ENCODE measurements at places on chromosomes 6 and 20.

DNA sequence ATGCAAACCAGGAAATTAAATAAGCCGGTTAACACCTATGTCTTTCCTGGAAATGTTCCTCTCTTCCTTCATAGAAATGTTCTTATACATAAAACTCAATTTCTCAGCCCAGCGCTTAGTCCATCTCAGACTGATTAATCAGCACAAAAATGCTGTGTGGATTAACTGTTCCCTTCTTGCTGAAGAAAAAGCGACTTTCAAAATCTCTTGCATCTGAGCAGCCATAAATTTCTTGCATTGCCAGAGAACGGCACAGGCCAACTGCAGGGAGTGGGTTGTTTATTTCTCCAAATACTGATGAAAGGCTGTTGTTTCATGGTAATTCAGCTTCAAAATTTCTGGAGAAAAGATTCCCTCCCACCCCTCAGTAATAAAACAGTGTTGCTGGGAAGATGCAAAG lies 517.6 kb downstream of the BTBD3 start:
- DNase-seq, result no peak

DNA sequence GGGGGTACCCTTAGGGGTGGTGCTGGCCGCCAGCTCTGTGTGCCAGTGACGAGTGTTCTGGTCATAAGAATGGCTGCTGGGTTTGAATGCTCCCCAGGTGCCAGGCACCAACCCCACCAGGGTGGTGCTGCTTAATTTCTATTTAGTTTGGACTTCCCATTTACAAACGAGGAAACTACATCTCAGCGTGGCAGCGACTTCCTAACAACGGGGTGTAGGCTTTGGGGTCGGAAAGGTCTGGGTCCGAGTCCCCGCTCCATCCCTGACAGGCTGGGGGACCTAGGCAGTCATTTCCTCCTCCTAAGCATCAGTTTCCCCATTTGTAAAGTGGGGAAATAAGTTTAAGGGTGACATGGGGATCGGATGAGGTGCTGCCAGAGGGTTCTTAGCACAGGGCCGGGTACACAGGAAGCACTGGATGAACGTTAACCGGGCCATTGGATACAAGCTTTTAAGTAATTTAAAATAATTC lies 30.3 kb downstream of the CEBPB start:
- DNase-seq, result no peak

DNA sequence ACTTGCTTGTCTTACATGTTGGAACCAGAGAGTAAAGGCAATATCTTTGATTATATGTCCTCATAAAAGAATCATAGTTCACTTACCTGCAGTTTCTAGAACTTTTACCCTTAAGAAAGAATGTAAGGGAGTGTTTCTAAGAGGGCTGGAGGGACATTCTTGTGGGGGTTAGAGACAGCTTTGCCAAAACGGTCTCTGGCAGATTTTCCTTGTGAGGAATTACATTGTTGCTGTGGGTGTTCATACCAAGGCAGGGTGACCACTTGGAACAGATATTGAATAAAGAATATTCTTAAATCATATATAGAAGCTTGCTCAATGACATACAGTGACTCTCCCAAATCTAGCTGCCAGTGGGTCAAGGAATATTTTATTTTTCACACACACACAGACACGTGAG lies 517.6 kb upstream of the SOX4 start:
- no peak for DNase-seq

DNA sequence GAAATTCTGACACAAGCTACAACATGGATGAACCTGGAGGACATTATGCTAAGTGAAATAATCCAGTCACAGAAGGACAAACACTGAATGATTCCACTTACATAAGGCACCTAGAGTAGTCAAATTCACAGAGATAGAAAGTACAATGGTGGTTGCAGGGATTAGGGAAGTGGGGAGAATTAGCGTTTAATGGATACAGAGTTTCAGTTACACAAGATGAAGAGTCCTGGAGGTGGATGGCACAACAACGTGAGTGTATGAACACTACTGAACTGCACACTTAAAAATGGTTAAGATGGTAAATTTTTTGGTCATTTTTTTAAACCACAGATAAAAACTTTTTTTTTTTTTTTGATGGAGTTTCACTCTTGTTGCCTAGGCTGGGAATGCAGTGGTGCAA lies 24.7 kb downstream of the MOCS3 start:
- no peak for DNase-seq

- DNase-seq, result peak; percentile 6
Observed at GRCh38 chr20:50731930-50732690, 730 bp downstream of the PARD6B start.

DNA sequence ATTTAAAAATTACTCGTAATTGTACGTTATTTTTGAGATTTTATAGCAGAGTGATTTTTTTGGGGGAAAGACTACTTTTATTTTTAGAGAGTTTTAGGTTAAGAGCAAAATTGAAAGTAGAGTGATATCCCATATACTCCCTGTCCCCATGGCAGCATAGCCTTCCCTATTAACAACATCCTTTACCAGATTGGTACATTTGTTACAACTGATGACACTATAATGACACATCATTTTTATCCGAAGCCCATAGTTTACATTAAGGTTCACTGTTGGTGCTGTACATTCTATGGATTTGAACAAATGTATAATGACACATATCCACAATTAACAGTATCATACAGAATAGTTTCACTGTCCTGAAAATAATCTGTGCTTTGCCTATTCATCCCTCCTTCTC lies 1126.4 kb upstream of the CITED2 start:
- DNase-seq, result no peak

- no peak for DNase-seq
Observed at GRCh38 chr20:17808782-17809181, 109.0 kb downstream of the BANF2 start.

GRCh38 chr20:40743141-40743775 lies 54.2 kb upstream of the MAFB start:
- DNase-seq, result no peak

DNA sequence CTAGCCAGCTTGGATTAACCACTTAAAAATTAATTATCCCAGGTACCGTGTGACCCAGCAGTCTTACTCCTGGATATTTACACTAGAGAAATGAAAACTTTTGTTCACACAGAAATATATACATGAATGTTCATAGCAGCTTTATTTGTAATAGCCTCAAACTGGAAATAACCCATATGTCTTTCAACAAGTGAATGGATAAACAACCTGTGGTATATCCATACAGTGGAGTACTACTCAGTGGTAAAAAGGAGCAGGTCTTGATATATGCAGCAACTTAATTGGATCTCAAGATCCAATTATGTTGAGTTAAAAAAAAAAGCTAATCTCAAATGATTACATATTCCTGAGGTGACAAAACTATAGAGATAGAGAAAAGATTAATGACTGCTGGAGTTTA lies 381.4 kb downstream of the CDKAL1 start:
- no peak for DNase-seq

- no peak for DNase-seq
Observed at GRCh38 chr6:106628658-106629102, 618 bp downstream of the RTN4IP1 start.

- DNase-seq, result no peak
Observed at GRCh38 chr6:159249128-159249527, 79.9 kb downstream of the FNDC1 start.

DNA sequence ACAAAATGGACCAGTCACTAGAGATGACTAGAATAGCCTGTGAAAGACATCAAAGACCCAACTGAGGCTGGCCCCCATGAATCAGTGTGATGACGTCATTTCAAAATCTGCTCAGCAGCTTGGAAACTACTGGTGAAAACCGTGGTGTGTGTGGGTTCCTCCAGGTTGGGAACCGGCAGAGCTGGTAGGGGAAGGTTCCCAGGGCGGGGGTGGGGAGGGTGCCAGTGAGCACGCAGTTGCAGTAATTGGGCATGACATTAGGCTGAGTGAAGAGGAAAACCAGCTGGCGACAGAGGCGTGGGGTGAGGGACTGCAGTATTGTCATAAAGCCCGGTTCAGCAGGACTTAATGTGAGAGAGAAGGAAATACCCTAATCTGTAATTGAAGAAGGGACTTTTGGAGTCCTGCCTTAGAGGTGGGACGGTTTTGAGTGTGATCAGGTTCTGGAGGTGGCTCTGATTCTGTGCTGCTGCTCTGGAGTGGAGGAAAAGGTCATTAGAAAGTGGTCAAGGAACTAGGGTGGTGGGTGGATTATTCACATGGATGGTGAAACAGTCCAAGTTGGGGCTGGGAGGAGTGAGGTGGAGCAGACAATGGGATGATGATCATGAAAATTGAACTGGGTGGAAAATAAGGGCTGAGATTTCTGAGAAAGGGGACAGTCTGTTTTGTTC lies 52.0 kb upstream of the MTHFD1L start:
- peak; percentile 47 for DNase-seq

DNA sequence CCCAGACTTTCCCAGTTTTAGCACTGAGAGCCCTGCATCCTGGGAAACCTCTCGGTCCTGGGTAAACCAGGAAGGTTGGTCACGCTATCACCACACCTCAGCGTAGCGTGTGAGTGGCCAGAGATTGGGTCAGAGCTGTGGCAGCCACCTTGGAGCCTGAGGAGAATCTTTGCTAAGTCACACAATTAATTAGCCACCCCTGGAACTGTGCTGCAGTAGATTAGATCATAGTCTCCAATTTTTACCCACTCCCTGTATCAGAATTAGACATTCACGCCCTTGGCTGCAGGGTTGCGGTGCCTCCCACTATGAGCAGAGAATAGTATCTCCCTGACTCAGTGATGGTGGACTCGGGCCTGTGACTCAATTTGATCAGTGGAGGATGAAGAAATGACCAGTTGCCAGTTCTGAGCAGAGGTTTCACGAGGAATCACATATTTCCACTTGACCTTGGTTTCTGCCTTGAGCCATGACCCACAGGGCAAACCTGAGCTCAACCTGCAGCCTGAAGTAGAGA lies 6.0 kb upstream of the PTGIS start:
- DNase-seq, result no peak

DNA sequence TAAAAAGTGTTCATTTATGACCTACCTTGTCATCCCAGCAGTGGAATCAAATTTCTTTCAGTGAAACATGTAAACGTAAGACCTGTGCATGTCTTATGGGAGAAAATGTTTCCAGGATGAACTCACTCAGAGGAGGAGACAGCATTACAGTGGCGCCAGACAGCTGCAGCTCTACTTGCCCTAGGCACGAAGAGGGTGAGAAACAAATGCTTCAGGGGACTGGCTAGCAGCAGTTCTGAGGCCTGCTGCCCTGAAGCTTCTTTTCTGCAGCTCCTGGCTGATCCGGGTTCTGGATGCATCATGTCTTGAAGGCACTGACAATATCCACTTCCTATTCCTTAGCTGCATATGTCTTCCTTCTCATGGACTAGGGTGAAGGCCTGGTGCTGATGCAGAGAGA lies 120.2 kb downstream of the QRSL1 start:
- no peak for DNase-seq

- DNase-seq, result peak; percentile 26
Observed at GRCh38 chr6:80133020-80133419, 26.5 kb downstream of the BCKDHB start.

GRCh38 chr6:20400456-20401204 lies 1.0 kb upstream of the E2F3 start:
- DNase-seq, result peak; percentile 43
